ENCODE measurements at places on chromosomes 4 and X.

DNA sequence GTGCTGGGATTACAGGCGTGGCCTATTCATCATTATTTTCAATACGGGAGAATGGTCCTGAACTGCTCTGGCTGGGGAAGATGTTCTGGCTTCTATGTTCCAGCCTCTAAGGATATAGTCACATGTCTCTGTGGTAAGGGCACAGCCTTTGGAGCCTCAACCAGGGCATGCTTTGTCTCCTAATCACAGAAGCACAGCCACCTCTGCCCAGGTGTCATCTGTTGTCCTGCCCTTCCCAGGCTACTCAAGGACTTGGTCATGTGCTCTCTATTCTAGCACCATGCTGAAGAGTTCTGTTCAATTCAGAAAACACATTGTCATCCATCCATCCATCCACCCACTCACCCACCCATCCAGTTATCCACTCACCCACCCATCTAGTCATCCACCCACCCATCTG lies 29.5 kb downstream of the ASMTL start:
- DNase-seq: no peak

GRCh38 chrX:102694749-102695148 lies 17.5 kb upstream of the GPRASP2 start:
- no peak for DNase-seq

GRCh38 chr4:70640192-70640591 lies 11.6 kb downstream of the ENAM start:
- DNase-seq: no peak

DNA sequence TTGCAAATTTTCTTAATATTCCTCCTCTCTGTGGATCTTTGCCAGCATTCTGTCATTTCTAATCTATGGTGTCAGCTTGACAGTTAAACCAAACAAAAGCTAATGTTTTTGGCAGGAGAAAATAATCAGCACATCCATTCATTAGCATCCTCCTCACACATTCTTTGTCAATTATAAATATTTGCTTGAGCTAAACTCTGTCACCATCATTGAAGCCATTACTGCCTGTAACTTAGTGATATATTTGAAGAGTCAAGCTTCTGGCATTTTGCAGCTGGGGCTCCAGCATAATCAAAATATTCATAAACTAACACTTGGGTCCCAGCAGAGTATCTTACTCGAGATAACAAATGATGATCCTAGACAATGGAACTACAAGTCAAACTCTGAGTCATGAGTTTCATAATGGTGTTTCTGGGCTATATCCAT lies 126.1 kb downstream of the EIF4E start:
- DNase-seq: peak; percentile 10

- no peak for DNase-seq
Observed at GRCh38 chrX:28880136-28880535, 292.9 kb downstream of the IL1RAPL1 start.

GRCh38 chr4:139011225-139011950 lies 4.2 kb upstream of the NOCT start:
- no peak for DNase-seq

GRCh38 chrX:14872355-14872754 lies 514 bp downstream of the FANCB start:
- no peak for DNase-seq

DNA sequence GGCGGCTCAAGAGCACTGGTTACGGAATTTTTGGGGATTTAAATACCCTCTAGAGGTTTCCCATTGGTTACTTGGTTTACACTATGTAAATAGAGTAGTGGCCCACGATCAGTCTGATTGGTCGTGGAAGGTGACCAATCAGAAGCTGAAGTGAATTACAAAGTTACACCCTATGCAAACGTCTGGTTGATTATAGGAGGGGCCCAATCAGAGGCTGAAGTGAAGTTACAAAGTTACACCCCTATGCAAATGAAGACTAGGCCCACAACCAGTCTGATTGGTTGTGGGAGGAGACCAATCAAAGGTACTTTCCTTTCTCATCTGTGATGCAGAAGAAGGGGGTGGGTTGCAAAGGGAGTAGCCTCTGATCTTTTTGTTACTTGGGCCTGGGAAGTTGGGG lies 45.1 kb upstream of the HSD17B10 start:
- no peak for DNase-seq

- no peak for DNase-seq
Observed at GRCh38 chr4:56286763-56287162, 100.5 kb downstream of the AASDH start.

GRCh38 chr4:90028460-90028859 lies 98.7 kb upstream of the CCSER1 start:
- no peak for DNase-seq

GRCh38 chr4:2742081-2742822 lies 13.9 kb downstream of the TNIP2 start:
- DNase-seq: no peak

- no peak for DNase-seq
Observed at GRCh38 chr4:152849350-152849749, 69.6 kb downstream of the ARFIP1 start.

- DNase-seq: no peak
Observed at GRCh38 chr4:181877329-181877848, 365.8 kb upstream of the TENM3 start.
